ENCODE measurements at places on chromosomes 16 and 17.

DNA sequence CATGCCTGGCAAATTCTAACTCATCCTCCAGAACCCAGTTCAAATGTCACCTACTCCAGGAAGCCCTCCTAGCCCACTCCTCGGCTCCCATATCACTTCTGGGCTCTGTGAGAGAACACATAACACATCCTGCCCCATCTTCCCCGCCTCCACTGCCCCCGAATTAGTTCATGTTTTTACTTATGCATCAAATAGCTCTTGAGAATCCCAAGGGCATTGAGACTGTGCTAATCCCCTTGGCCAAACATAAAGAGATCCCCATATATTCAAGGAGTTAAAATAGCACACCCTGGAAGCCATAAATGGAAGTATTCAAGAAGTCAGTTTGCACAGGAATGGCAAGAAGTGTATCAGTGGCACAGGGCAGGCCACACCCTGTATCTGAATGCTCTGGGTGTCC is 2.0 kb upstream of the CREBBP start:
- no peak for DNase-seq

- no peak for DNase-seq
Observed at GRCh38 chr16:65793781-65794180, 572.7 kb upstream of the CDH5 start.

DNA sequence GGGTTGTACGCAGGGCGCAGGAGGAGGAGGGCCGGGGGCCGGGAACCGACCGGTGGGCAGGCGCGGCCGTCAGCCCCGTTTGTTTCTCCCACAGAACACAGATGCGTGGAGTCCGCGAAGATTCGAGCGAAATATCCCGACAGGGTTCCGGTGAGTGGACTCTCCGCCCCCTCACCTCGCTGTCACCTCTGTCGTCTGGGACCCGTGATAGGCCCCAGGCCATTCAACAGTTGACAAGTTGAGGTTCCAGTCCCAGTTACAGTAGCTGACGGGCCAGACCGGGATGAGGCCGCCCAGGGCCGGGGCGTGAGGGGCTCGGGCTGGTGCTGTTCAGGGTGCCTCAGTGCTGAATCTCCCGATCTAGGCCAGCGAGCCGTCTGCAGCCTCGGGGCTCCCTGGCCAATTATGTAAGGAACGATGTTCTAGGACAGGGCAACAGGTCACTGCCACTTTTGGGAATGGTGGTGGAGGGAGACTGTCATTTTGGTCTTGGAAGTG is 628 bp downstream of the GABARAPL2 start:
- DNase-seq: peak; percentile 48

DNA sequence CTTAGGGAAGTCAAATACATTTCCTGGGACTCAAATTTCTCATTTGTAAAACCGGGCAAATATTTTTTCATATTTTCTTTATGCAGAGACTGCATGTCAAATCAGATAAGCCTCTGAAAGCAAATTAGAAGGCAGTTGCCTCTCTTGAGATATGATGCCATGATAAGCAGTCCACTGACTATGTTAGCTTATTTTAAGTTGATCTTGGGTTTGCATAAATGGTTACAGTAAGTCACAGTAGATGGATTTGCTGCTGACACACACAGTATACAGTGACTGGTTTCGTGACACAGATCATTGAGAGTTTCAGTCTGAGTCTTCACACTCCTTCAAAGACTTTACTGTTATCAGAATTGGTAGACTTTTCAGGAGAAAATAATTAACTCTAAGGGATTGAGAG is 927.6 kb upstream of the CDH8 start:
- DNase-seq: no peak

- no peak for DNase-seq
Observed at GRCh38 chr17:38926293-38927070, 1.1 kb downstream of the LASP1NB start.

- DNase-seq: peak; percentile 47
Observed at GRCh38 chr17:8629371-8630226, 926 bp downstream of the MYH10 start.

DNA sequence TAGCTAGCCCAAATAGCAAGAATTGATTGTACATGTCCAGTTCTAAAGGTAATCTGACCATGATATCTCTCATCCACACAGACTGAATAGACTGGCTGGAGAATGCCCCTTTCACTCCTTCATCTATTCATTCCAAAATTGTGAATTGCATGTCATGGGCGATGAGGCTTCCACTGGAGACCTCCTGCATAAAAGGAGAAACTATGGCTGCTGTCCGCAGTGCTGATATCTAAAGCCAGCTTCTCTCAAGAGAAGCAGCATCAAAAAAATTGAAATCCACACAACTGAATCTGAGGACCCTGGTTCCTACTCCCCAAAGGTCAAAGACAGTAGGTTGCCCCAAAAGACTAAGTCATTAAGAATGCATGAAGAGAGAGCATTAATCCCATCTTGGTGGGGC is 7.9 kb upstream of the SCNN1G start:
- DNase-seq: no peak

- peak; percentile 66 for DNase-seq
Observed at GRCh38 chr17:82230609-82231311, 1.9 kb downstream of the SLC16A3 start.

DNA sequence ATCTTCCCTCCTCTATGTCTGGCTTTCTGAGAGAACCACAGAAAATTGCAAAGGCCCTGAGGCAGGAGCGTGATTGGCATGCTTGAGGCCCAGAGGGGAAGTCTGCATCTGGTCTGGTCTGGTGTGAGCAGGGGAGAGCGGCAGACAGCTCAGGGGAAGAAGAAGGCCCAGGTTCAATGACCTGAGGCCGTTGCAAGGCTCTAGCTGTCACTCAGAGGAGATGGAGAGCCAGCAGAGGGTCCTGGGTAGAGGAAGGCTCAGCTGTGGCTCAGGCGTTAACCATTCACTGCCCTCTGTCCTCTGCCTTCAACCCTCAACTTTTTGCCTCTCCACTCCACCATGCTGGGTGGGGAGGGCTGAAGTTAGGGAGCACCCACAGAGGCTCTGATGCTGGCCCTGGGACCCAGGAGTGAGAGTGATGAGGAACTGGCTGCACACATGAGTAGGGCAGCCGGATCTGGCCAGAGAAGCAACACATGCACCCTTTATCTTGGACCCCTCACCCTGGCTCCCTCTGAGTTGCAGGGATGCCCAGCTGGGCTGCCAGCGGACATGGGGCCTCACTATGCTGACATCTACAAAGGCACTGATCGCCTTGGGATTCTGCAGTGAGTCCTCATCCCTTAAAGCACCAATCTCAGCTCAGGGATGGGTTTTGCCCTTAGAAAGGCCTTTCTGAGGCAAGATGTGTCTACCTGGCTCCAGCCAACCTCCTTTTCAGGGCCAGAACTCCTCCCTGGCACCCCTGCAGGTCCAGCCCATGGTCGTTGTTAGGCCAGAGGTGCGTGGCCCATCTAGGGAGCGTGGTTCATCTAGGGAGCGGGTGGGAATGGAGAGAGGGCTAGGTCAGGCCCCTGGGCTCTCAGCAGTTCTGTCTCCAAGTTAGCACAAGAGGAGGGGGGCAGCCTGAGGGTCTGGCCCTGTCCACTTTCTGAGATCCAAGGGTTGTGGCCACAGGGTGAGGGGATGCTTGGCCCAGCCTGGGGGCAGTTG is 7.7 kb upstream of the KRTAP17-1 start:
- no peak for DNase-seq

DNA sequence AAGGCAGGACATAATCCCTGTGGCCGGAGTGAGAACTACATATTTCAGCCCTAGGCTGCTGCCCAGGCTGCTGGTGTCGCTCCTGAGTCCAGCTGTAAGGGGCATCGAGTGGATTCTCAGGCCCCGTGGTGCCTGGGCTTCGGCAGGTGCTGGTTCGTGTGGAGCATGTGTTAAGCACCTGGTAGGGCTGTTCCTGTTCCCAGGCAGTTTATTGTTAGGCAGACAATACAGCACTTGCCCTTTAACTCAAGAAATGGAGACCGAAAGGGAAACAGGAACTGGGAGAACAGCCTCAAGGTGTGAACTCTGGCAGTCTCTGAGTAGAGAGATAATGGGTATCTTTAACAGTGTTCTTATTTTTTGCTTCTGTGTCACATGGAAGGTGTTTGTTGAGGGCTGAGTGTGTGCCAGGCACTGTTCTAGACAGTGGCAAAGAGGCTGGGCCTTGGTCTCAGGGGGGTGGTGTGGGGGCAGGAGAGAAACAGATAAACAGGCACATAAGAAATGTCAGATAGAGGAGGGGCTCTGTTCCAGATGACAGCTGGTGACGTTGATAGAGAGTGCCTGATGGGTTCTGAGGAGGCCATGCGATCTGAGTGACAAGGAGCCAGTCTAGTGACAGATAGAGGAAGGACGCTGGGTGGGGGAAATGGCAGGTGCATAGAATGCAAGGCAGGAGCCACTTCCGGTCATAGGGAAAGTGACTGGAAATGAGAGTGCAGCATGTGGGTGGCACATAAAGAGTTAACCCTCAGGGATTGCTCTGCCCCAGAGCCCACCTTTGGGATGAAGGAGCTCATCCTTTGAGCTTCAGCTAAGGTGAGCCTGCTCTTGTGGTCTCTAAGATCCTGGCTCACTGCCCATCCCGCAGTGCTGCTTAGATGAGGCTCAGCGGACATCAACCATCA is 33.8 kb downstream of the EPN2 start:
- DNase-seq: no peak

DNA sequence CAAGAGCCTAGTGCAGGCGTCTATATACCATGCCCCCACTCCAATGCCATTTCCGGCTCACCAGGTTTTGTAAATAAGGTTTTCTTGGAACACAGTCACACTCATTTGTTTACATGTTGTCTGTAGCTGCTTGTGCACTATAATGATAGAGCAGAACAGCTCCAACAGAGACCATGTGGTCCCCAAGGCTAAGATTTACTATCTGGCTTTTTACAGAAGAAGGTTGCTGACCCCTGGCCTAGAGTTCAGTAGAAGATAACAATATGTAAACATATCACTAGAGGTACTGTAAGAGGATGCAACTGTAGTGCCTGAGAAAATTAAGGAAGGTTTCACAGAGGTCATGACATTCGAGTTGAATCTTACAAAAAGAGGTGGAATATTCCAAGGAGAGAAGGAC is 66.3 kb downstream of the CACNG1 start:
- no peak for DNase-seq

DNA sequence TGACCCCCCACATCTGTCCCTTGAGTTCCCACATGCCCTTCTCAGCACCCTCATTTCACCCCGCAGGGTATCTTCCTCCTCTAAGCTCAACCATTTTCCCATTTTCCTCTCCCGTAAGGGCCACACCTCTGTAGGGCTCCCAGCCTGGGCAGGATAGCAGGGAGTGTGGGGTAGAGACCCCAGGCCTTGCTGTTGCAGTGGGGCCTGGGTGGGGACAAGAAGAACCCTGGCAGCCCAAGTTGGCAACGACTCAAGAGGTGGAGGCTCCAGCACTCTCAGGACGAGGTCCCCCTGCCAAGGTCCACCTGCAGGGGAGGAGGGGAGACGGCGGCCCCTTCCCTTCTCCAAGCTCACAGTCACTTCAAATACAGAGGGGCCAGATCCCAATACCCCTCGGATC is 2.0 kb upstream of the TMEM92 start:
- no peak for DNase-seq

DNA sequence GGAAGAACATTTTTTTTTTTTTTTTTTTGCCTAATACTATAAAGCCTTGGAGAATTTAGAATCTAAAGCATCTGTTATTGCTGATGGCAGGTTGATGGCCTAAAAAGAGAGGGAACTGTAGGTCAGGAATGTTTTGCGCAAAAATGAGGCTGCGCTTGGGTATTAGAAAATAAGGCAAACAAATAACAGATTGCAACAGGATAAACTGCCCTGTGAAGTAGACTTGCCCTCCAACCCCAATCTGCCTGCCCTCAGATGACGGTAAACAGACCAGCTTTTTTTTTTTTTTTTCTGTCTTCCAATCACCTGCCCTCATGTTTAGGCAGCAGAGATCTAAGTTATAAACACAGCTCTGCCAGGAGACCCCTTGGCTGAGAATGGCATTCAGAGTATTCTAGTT is 3.8 kb upstream of the DHX8 start:
- no peak for DNase-seq

DNA sequence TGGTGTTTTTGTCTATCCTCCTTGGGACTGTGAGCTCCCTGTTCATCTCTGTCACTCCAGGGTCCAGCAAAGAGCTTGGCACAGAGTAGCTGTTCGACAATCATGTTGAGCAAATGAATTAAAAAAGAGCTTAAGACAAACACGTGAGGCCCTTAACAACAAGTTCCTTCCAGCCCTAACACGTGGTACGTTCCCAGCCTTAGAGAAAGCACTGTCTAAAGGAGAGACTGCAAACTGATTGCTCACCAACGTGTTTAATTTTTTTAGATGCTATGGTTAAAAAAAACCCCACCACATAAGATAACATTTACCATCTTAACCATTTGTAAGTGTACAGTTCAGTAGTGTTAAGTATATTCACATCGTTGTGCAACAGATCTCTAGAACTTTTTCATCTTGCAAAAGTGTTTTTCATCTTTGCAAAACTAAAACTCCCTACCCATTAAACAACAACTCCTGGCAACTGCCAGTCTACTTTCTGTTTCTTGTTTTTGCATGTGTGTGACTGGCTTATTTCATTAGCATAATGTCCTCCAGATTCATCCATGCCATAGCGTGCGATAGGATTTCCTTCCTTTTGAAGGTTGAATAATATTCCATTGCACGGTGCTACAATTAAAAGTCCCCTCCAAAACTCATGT is 28.2 kb downstream of the LAT start:
- DNase-seq: no peak

DNA sequence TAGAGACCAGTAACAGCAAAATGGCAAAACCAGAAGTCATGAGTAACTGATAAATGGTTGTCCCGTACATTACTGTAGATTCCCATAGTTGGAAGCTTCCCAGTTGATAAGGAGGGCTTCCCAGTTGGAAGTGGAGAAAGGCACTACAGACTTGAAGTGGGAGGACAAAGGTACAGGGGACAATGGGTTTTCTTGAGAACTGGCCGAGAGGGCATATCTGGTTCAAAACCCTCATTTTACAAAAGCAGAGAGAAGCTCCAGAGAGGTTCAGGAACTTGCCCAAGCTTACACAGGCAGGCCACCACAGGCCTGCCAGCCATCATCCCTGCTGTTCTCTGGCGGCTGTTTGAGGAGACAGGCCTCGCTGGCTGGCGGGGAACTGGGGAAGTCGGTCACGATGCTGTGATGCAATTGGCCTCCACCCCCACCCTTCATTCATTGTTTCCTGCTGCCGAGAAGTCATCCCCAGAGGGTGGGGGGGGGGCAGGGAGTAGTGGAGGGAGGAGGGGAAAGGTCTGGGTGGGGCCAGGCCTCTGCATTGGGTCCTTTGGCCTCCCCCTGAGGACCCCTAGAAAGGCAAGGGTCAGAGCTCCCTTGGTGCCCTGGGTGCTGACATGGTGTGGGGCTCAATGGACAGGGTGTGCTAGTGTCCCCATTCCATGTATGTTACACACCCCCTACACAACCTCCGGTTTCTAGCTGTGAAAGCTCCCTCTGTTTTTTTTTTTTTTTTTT is 3.0 kb downstream of the UBALD2 start:
- peak; percentile 85 for DNase-seq

DNA sequence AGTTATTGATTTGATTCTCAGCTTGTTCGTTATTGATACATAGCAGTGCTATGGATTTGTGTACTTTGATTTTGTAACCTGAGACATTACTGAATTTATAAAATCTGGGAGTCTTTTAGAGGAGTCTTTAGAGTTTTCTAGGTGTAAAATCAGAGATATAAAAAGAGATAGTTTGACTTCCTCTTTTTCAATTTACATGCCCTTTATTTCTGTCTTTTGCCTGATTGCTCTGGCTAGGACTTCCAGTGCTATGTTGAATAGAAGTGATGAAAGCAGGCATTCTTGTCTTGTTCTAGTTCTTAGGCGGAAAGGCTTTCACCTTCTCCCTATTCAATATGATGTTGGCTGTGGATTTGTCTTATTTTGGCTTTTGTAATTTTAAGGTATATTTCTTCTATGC is 106.2 kb downstream of the PHKB start:
- DNase-seq: no peak
